ENCODE measurements at places on chromosomes 6 and 20.

DNA sequence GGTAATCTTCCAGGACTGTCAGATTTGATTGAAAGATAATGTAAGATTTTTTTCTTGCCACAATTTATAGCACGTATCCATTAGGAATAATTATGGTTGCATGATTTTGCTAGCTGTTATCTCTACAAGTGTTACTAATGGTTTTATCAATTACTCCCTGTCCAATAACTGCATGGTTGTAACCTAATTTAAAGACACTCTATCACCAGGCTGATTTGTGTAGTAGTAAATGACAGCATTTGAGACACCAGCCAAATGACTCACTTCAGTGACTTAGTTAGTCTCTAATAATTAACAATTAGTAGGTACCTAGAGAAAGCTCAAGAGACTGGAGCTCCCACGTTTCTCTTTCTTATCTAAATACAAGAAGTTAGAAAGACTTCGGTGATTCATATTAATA, 453.8 kb upstream of the POU3F2 start:
- DNase-seq, result no peak

DNA sequence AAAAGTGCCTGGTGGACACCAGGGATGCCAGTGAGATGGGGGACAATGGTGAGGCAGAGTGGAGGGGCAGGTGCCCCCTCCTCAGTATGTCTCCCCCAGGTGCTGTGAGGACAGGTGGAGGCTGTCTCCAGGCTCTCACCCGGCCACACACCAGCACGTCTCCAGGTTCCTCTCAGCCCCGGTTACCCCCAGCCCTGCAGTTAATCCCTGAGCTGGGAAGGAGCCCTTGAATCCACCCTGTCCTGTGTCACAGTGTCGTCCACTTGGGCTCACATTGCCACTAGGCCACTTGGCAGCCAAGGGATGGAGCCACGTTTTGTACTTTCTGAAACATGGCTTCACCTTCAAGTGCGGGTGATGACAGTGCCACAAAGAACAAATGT, 21.7 kb upstream of the HLA-B start:
- DNase-seq, result no peak

DNA sequence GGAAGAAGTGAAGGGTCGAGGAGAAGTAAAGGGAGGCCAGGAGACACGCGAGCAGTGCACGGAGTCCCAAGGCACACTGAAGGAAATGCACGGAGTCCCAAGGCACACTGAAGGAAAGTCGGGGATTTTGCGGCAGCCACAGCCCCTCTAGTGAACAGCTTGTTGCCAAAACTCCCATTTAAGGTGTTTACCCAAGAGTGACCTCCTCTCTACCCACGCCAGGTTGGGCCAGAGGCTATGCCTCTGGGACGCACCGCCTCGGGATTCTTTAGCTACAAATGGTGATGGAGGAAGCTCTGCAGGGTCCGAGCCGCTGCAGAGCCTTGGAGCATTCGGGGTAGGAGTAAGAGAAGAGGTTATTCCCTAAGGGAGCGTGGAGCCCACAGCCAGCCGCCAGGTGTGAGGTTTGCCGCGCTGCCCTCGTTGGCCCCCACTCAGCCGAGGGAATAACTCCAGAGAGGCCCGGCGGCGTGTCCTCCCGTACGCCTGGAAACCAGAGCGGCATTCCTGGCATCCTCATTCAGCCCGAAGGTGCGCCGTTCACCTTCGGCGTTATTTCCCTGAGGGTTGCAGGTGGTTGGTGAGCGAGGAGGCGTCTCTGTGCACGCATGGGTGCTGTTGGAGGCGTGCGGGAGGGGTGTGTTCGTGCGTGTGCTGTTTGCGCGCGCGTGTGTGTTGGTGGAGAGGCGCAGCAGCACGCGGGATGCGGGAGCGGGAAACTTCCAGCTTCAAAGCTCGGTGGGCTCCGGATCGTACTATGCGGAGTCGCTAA, 3.4 kb upstream of the MAFB start:
- DNase-seq, result no peak

GRCh38 chr6:106716966-106717365, 87.6 kb downstream of the QRSL1 start:
- DNase-seq, result no peak

- DNase-seq, result no peak
Measured at GRCh38 chr6:132270726-132271402, 130.4 kb downstream of the MOXD1 start.

GRCh38 chr6:40427196-40427595, 160.0 kb downstream of the LRFN2 start:
- DNase-seq, result no peak

DNA sequence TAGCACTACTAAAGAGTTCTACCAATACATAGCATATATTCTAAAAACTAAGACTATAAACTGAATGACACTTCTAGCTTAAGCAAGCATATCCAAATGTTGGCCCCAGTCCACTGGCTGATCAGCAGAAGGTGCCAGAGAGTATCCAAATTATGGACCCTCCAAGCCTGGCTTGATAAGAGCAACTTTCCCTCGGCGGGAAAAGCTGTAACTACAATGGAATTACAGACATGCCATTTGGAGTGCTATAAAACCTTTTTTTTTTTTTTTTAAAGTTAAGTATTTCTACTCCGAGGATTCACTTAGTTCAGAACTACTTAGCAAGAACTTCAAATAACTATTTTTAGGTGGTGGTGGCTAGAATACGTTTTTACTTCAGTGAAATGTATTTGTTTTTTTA, 94.6 kb downstream of the EPB41L2 start:
- no peak for DNase-seq

- DNase-seq, result no peak
Measured at GRCh38 chr20:40771308-40771610, 82.2 kb upstream of the MAFB start.

- no peak for DNase-seq
Measured at GRCh38 chr6:149231778-149232177, 85.7 kb upstream of the TAB2 start.

DNA sequence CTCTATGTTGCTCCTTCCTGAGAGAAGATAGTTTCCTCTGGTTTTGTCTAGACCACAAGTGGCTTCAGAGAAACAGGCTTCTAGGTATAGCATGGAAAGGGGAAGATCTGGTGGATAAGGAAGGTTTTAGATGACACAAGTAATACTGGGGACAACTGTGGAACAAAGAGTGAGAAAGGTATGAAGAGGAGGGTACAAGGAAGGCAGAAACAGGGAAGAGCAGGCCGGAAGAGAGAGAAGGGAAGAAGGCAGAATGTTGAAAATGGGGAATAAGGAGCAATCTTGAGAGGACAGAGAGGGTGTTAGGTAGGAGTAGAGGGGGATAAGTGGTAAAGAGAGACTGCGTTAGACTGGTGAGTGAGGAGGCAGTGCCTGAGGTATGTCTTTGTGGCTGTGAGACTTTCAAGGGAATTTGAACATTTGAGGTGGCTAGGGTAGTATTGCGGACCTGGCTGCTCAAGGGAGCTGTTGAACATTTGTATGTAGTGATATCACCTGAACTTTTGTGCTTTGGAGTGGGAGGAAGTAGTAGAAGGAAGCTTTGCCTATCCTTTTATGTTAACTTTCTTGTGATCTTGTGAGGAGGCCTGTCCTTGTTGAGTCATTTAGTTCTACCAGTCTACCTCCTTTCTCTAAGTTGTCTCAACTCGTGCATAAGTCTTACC, 69.5 kb downstream of the FOXO3 start:
- DNase-seq, result no peak

DNA sequence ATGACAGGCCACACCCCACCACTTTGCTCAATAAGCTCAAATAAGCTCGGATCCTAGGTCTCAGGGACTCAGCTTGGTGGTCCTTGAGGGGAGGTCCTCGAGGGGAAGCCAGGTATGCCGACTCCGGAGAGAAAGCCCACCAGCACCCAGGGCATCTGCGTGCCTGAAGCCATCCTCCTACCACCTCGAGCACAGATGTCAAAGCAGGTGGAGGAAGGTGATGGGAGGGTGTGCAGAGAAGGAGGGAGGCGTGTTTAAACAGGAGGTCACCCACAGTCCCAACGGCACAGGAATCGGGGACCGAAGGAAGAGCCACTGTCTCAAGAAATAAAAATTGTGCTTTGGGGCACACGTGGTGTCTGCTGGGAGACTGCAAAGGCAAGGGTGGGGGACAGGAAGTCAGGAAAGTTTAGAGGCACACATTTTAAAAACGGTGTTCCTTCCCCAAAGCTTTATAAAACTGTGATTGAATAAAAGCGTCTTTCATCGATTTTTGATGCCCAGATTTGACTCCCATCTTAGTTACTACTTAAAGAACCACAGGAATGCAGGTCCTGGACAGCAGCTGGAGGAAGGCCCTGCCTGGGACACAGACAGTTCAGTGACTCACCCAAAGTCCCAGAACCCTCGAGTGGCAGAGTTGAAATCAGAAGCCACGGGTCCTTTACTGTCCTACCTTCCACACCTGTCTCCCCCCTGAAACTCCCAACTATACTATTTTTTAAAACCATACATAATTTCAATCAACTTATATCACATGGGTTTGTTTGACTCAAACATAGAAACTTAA, 221.0 kb upstream of the PDE10A start:
- DNase-seq, result no peak

DNA sequence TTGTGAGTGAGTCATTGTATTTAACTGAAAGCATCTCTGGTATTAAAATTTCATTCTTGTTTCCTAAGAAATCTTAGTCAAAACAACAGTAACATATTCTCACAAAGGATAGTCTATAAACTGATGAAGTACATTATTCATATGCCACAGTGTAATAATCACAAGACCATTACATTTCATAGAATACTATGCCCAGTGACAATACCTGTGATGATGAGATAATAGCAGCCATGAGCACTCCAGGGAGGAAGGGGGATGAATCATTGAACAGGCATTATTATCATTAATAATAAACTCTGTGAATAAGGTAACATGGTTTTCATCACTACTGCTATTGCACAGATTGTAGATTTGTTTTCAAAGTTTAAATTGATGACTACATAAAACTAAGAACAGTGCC, 667.9 kb downstream of the EPM2A start:
- DNase-seq, result no peak

- no peak for DNase-seq
Measured at GRCh38 chr20:32988008-32988407, 16.2 kb downstream of the SUN5 start.

DNA sequence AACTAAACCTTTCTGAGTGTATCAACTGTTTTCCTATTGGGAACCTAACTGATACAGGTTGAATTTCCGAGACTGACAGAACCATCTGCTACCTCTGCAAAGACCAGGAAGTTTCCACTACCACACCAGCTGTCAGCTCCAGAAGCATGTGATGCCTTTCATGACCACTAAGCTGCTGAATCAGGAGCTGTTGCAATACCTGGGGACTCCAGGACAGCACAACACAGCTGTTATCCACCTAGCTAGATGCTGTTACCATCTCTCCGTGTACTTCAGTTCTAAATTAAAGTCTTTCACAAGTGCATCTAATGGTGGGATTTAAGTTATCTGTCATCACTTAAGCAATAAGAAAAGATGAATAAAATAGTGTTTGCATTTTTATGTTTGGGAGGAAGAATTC, 158.2 kb upstream of the IMPG1 start:
- DNase-seq, result no peak

- no peak for DNase-seq
Measured at GRCh38 chr6:135158397-135158796, 22.7 kb upstream of the MYB start.

Data from stimulated activated CD8-positive, alpha-beta memory T cell treated with anti-CD3 and anti-CD28 coated beads, Interleukin-7, amount 100 ng/mL, for 24 hours (primary cell).